ENCODE measurements at places on chromosomes 1 and 21.
A peak's percentile ranks its signal among the peaks of the same experiment; 100 is the strongest.

- DNase-seq: peak; percentile 21
These were observed 14.1 kb upstream of the TNR start for GRCh38 chr1:175757381-175758015.

GRCh38 chr1:201419256-201419655 lies 2.3 kb downstream of the TNNI1 start:
- no peak for DNase-seq

- DNase-seq: peak; percentile 20
These were observed 2.5 kb downstream of the TGFBR3 start for GRCh38 chr1:91883470-91883869.

- no peak for DNase-seq
These were observed 169.4 kb downstream of the ASTN1 start for GRCh38 chr1:176994931-176995596.
